Upper lobe of left lung (tissue), 6 donors: ENCODE measurements at places on chromosomes 6 and 20. TPM values are rescaled to one million over a fixed set of nuclear protein-coding genes. Genes with fewer than 3 reads are reported as not detected.

NMBR gene
- not detected for total RNA-seq

NFKBIL1 gene
- 22.2 TPM for total RNA-seq

OOEP gene
- not detected for total RNA-seq

DNA sequence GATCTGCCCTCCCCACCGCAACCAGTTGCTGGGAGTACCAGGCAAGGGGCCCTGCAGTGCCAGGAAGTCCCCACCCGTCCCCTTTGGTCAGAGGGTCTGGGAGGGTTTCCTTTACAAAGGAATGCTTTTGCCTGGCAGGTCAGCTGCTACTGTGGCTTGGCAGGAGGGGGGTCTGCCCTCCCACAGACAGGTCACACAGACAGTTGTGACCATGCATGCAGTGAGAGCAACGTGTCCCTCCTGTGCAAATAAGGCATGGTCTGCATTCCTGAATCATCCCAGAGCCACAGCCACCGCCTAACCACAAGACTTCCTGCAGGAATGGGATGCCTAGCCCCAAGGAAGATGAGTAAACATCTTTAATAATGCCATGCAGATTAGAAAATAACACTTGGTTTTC, 439 bp upstream of the F13A1 start:
- H3K4me3 ChIP-seq = no peak overlapping the region
- H3K36me3 ChIP-seq = no peaks in the 10 kb centered on the region
- H3K4me1 ChIP-seq = no peaks in the 10 kb centered on the region
- no peak overlapping the region for H3K27ac ChIP-seq

DNA sequence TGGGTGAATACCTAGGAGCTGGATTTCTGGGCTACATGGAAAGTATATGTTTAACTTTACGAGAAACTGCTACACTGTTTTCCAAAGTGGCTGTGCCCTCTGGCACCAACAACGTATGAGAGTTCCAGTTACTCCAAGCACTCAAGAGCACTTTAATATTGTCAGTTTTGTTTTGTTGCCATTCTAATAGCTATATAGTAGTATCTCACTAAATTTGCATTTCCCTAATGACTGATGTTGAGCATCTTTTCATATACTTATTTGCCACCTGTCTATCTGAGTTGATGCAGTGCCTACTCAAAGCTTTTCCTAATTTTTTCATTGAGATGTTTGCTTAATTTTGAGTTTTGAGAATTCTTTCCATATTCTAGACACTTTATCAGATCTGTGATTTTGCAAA, 76.7 kb downstream of the IYD start:
- no peak overlapping the region for H3K27ac ChIP-seq
- no peak for DNase-seq
- H3K4me3 ChIP-seq = no peak overlapping the region
- H3K4me1 ChIP-seq = no peaks in the 10 kb centered on the region
- H3K36me3 ChIP-seq = no peaks in the 10 kb centered on the region
- no peaks in the 10 kb centered on the region for H3K27me3 ChIP-seq

- no peaks in the 10 kb centered on the region for H3K4me1 ChIP-seq
- H3K4me3 ChIP-seq = no peak overlapping the region
- H3K27me3 ChIP-seq = no peaks in the 10 kb centered on the region
Observed at GRCh38 chr20:36197271-36197670, 39.0 kb upstream of the AAR2 start.

SLC22A16 gene
- 0.61 TPM for total RNA-seq

COL9A1 gene
- not detected for total RNA-seq

SKIC2 gene
- 62.2 TPM for total RNA-seq

HLA-DRB1 gene
- 384 TPM for total RNA-seq
